ENCODE measurements at places on chromosomes 6 and 20.

- DNase-seq: no peak
These were observed 91.0 kb downstream of the TCP11 start for GRCh38 chr6:35049900-35050756.

GRCh38 chr6:30613251-30614043, 3.6 kb downstream of the PPP1R10 start:
- DNase-seq: no peak

DNA sequence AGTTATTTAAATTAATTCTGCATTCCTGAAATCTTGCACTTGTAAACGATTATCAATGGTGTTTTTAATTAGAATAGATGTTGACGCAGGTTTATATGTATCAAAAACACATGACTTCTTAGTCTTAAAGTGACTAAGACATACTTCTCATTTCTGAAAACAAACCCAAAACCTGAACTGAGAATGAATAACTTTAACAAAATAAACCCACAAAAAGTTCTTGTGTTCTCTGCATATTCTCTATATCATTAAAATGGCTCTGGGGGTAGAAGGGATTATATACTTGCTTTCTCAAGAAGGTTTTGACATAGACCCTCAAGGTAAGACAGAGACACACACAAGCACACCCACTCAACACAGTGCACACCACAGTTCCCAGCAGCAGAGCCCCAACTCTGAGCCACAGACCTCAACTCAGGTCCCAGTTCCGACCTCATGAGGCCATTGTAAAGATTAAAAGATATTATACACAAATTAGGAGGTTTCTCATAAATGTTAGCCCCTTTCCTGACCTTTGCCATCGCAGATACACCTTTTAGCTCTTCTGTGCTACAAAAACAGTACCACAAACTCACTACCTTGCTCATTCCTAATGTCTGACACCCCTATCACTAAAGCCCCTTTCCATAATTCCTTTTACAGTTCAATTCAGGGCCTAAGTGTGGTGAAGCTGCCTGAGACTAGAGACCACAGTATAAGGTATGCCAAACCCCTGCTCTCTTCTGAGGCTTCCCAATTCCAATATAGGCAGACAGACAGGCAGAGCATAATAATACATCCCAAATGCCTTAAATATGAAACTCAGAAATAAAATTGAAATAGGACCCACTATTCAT, 267.8 kb downstream of the PTPRK start:
- DNase-seq: no peak

- DNase-seq: no peak
These were observed 60.2 kb downstream of the GNAS-AS1 start for GRCh38 chr20:58790454-58790853.

DNA sequence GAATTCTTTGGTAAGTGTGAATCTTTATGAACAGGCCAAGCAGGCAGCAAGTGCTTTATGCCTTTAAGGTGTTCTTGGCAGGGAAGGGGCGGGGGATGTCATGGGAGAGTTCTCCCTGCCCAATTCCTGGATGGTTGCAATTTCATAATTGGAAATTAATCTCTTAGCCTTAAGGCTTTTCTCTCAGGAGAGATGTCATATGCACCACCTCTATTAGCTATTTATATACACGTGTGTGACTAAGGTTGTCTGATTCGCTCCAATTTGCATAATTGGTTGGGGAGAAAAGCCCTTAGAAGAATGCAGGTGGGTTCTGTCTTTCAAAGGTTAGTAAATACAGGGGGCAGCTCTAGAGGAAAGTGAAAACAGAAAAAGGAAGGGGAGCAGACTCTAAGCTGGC, 5.2 kb upstream of the ENPP5 start:
- no peak for DNase-seq

DNA sequence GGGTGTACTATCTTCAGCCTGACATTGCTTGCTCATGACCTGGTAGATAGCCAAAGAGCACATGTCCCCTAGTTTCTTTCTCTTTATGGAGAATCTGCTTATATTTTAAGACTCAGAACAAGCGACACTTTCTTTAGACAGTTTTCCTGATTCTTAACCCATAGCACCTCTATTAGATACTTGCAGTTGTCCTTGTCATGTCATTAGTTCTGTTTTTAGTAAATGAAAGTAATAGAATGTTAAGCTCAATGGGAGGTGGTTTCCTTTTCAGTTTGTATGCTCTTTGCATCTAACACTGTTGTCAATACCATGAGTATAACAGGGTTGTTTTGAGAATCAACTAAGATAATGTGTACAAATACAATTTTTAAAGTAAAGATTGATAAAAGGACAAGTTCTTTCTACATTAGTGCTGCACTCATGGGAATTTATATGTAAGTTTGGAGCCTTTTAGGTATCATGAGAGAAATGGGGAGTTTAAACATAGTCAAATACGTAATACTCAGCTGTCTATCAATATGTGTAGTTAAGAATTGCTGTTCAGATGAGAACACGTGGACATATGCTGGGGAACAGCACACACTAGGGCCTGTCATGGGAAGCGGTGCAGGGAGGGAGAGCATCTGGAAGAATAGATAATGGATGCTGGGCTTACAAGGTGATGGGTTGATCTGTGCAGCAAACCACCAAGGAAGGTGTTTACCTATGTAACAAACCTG, 124.3 kb downstream of the GRM1 start:
- DNase-seq: no peak

GRCh38 chr6:154378518-154378917, 21.9 kb upstream of the IPCEF1 start:
- no peak for DNase-seq

- no peak for DNase-seq
These were observed 67.8 kb upstream of the SMIM29 start for GRCh38 chr6:34316431-34317171.

GRCh38 chr20:58778760-58779159, 71.9 kb downstream of the GNAS-AS1 start:
- no peak for DNase-seq

DNA sequence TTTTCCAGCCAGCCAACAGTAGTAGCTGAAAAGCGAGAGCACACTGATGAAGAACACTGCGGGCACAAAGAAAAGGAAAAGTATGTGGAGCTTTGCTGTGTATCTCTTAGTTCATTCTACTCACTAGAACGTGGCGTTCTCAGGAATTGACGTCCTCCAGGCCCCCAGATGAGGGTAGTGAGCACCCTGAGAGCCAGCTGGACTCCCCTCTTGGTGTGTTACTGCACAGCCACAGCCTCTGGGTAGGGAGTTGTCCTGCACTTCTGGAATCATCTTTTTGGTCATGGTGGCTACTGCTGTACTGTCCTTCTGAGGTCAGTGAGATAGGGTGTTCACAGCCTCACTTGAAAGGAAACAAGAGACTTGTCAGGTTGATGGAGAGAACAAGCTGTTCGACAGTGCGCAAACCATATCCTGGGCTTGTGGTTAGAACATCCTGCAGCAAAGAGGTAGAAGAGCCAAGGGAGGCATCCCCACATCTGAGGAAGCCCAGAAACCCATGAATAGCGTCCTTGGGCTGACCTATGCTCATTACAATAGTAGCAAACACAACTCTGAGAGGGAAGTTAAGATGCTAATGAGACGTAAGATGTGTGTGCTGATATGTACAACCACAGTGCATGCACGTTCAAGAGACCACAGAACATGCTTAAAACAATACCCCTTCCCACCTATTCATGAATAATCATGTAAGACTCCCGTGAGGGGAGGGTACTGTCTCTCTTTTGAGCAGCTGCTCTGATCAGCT, 14.6 kb upstream of the HLA-F start:
- no peak for DNase-seq

Data from stimulated activated CD8-positive, alpha-beta memory T cell treated with anti-CD3 and anti-CD28 coated beads, Interleukin-4, amount 100 ng/mL, for 4 hours (primary cell).